ENCODE measurements at places on chromosomes 16 and 17. TPM values are rescaled to one million over a fixed set of nuclear protein-coding genes. Genes with fewer than 3 reads are reported as not detected.

- DNase-seq = no peak
Observed at GRCh38 chr16:28168991-28169554, 42.7 kb downstream of the XPO6 start.

- DNase-seq = peak; percentile 58
Observed at GRCh38 chr17:80725517-80725916, 180.9 kb downstream of the RPTOR start.

DNA sequence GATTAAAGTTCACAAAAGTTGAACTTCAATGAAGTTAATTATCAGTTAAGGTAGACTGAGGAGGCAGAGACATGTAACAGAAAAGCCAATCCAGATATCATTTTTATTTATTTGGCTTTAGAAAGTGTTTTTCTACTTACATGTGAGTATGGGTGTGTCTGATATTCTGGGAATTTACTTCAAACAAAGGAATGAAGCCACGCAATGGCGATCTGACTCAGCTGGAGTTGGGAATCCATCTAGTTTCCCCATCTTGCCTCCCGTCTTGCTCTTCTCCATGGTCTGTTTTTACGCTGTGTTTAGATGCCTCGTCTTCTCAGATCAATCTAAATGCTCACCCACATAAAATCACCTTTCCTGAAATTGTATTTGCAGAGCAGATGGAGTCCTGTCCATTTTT, 1.7 kb upstream of the KCNJ16 start:
- DNase-seq = no peak

DNA sequence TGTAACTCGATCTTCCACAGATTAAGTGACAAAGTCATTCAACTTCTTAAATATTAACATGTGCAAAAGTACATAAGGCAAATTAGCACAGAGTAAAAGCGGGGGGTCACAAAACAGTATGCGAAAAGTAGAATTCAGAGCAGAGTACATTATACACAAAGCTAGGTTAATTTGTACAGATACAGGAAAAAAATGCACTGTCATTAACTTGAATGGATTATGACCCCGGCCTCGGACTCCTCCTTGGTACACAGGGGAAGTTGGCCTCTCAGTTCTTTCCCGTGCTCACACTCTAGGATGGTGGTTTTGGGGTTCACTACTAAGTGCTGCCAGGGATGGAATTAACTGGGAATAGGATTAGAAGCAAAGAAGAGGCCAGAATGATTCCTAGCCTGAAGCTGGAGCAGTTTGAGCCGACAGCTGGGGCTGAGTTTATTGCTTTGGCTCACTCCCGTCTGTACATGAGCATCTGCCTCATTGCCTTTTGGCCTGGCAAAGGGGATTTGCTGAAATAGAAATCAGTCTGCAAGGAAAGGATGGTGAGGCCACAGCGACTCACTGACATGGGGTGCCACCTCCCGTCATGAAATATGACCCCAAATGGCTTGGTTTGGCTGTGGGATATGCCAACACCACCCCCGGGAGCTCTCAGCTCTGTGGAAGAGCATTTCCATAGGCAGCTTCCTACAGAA, 23.6 kb downstream of the NTN1 start:
- DNase-seq = no peak

The KRTAP3-3 gene
- total RNA-seq = not detected

GRCh38 chr17:41803049-41804020, 8.4 kb downstream of the P3H4 start:
- DNase-seq = no peak

DNA sequence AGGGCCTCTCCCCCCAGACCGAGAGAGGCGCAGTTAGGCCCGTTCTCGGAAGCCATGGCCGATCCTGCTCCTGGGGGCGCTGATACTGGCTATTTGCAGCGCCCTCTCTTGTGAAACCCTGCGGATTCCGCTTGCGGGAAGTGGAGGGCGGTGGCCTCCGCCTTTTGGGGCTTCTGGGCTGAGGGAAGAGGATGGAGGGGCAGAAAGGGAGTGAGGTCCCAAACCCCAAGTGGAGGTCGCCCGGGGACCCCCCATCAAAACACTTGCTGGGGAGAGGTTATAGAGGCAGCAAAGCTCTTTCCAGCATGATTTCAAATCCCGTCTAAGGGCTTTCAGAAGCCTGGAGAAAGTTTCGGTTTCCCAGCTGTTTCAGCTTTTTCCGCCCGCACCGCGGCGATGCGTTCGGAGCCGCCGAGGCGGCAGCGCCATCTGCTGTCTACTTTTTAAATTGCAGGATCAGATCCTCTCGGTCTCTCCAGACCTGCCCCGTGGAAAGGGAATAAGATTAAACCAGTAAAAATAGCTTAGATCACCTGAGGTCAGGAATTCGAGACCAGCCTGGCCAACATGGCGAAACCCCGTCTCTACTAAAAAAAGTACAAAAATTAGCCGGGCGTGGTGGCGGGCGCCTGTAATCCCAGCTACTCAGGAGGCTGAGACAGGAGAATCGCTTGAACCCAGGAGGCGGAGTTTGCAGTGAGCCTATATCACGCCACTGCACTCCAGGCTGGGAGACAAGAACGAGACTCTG, 15.8 kb downstream of the SNX20 start:
- DNase-seq = peak; percentile 70

DNA sequence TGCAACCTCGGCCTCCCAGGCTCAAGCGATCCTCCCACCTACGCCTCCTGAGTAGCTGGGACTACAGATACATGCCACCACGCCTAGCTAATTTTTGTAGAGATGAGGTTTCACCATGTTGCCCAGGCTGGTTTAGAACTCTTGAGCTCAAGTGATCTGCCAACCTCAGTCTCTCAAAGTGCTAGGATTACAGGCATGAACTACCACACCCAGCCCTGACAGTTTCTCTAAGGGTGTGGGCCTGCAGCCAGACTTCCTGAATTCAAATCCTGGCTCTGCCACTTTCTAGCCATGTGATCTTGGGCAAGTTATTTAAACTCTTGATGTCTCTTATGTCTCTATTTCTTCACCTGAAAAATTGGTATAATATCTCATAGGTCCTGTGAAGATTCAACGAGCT, 5.6 kb downstream of the CUEDC1 start:
- no peak for DNase-seq

The NPIPA2 gene
- total RNA-seq = 0.29 TPM

GRCh38 chr17:8628609-8629169, 1.8 kb downstream of the MYH10 start:
- no peak for DNase-seq

- no peak for DNase-seq
Observed at GRCh38 chr17:83053739-83054451, 25.5 kb upstream of the METRNL start.

The ZNF821 gene
- total RNA-seq = 3.4 TPM

GRCh38 chr16:70267516-70267915, 15.8 kb upstream of the EXOSC6 start:
- DNase-seq = peak; percentile 38

DNA sequence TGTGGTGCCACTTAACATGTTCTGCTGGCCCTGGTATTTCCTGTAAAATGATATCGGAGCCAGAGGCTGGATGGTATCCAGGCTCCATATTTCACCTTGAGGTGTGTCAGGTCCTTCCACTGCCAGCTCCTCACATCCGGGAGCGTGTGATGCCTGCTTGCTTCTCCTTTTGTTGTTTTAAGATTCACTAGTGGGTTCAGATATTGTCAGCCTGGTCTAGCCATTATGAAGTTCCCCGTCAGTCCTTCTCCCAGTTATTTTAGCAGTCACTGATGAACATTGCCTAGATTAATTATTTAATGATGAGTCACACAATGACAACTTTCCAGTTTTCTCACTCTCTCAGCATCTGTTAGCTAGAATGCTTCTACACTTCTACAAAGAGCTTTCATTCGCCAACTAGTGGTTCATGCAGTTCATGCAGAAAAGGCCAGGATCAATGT, 11.3 kb downstream of the DNAAF1 start:
- no peak for DNase-seq

DNA sequence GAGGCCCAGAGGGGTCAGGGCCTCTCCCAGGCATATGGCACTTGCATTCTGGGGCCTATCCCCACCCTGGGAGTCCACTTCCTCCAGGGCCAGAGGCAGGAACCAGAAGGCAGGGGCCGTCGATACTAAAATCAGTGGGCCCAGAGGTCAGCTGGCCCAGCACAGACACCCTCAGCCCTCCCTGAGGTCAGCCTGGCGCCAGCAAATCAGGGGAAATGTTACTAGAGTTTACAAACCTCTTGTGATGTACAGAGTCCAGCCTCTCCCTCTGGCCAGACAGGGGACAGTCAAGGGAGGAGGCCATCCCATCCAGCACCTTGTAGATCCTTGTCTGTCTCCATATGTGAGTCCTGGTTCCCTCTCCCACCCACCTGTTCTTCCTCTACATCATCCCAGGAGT, 10.8 kb downstream of the CDH5 start:
- no peak for DNase-seq

The ITGAD gene
- not detected for total RNA-seq

The KRT36 gene
- not detected for total RNA-seq

DNA sequence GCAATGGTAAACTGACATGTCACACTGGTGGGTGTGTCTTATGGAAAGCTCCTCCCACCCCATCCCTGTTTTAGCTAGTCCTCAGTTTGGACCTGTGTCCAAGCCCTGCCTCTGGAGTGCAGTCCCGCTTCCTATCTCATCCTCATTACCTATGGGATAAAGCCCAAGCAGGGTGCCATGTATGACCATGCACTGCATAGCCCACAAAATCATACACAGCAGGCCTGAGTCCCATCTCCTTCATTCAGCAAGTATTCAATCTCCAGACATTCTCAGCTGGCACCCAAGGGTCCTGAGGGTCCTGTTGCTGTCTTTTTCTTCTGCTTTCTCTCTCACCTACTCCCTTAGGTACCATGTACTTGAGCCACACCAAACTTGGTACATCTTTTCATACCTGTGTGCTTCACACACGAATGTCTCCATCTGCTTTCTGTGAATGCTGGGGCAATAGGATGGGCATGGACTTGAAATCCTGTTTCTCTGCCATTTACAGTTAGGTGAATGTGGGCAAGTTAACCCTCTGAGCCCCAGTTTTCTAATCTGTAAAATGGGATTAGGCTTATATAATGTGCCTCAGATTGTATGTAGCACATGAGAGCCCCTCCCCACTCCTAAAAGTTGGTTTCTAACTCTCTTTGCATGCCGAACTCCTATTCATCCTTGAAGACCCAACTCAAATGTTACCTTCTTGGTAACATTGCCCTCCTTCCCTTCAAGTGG, 28.5 kb downstream of the TNS4 start:
- no peak for DNase-seq

The CCL8 gene
- not detected for total RNA-seq

DNA sequence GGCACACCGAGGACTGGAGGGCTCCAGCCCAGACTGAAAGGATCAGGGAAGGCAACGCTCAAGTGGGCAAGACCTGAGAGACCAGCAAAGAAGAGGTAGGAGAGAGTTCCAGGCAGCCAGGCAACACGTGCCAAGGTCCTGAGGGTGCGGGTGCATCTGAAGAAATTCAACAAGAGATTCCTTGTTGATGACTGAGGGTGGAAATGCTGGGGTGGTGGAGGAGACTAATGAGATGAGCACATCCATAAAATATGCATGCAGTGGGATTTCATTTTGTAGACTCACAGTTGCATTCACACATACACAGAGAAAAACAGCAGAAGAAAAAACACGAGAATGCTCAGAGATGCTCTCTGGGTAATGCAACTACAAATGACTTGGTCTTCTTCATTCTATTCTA, 154.8 kb upstream of the FOXF1 start:
- peak; percentile 93 for DNase-seq

- DNase-seq = no peak
Observed at GRCh38 chr17:16872351-16873173, 99.4 kb downstream of the TNFRSF13B start.

GRCh38 chr17:48044851-48045250, 3.3 kb upstream of the NFE2L1 start:
- no peak for DNase-seq

GRCh38 chr16:84839956-84840355, 20.2 kb downstream of the CRISPLD2 start:
- DNase-seq = peak; percentile 93

GRCh38 chr17:50948711-50949110, 82.6 kb upstream of the TOB1 start:
- DNase-seq = no peak

DNA sequence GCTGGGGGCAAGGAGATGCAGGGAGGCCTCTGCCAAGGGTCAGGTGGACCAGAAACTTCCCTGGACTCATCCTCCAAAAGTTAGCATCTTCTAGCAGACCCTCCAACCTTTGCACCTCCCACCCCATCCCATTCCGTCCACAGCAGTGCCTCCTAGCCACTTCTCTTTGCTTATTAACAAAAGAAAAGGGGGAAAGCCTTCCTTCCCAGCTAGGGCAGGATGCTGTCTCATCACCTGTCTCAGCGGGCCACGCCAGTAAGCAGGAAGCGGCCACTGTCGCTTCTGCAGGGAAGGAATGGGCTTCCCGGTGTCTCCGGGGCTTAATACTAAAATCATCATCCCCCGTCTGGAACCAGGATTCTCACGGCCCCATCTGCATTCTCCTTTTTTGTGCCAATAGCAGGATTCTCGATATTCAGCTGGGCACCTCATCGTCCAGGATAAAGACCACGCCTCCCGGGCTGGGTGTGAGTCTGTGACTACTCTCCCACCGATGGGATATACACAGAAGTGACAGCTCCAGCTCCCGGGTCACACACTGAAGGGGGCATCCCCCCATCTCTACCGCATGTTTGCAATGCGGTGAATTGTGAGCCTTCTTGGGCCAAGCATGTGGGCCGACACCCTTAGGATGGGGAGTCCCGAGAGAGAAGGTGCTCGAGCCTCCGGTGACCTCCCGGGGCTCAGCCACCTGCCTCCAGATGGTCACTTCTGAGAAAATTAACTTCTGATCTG, 15.5 kb upstream of the RBFOX3 start:
- no peak for DNase-seq

GRCh38 chr17:82859431-82860403, 19.9 kb upstream of the ZNF750 start:
- DNase-seq = peak; percentile 69

The KRTAP17-1 gene
- total RNA-seq = not detected

DNA sequence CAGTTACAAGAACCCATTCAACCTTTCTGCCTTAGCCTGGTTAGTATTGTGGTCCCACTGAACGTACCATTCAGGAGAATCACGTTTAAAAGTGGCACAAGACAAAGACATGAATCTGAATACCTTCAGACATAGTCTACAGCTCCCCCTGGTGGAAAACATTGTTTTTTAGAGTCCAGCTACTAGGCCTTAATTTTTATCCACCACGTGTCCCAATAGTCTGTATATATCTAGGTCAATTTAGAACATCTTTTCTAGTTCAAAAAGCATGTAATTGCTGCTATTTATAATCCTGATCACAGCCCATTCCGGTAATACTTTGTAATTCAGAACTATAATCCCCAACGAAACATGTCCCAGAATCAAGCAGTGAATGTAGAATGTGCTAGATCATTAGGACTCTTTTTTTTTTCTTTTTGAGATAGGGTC, 13.7 kb upstream of the GUCY2D start:
- DNase-seq = peak; percentile 78

The SEPTIN1 gene
- total RNA-seq = not detected

- DNase-seq = peak; percentile 73
Observed at GRCh38 chr17:2025622-2026309, 632 bp upstream of the RTN4RL1 start.

- no peak for DNase-seq
Observed at GRCh38 chr16:49515861-49516260, 142.3 kb downstream of the C16orf78 start.

Measured in RPMI7951 (cell line).